ENCODE measurements at places on chromosomes 1 and 21.

DNA sequence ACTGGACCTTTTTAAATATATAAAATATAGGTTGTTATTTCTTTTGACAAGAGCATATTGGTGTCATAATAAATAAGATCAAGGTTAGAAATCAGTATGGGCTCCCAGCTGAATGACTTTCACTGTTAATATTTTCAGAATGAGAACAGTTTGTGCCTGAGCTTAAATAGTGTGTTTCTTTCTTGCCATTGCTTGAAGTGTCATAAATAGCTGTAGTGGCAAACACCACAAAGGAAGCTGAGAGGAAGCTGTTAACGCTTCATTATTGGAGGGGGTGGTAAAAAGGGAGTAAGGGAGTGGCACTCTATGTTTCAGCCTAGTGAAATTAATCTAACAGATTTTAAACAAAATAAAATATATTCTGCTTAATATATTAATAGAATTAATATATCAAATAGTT, 1089.8 kb upstream of the NCAM2 start:
- DNase-seq: no peak

DNA sequence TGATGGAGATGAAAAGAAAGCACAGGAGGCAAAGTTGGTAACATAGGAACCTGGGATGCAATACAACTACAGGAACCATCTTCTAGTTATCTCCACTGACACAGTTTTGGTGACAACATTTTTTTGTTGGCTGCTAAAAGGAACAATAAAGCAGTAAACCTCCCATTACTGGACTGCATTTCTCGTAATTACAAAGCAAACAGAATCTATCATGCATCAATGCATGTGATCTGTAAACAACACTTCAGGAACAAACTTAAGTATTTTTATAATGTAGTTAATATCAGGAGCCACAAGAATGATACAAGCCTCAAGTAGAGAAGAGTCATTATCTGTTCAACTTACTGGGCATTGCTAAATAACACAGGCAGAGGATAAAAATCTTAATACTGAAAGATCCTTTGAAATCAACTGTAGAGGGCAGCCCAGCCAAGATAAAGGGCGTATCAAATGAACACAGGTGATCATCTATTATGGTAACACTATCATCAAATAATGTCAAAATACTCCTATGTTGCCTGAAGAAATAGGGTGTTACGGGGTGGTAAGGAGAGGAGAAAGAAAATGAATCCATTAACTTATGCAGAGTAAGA, 193.3 kb downstream of the EIF4G3 start:
- DNase-seq: no peak

- no peak for DNase-seq
Observed at GRCh38 chr1:117014209-117014608, 12.6 kb downstream of the CD101 start.

DNA sequence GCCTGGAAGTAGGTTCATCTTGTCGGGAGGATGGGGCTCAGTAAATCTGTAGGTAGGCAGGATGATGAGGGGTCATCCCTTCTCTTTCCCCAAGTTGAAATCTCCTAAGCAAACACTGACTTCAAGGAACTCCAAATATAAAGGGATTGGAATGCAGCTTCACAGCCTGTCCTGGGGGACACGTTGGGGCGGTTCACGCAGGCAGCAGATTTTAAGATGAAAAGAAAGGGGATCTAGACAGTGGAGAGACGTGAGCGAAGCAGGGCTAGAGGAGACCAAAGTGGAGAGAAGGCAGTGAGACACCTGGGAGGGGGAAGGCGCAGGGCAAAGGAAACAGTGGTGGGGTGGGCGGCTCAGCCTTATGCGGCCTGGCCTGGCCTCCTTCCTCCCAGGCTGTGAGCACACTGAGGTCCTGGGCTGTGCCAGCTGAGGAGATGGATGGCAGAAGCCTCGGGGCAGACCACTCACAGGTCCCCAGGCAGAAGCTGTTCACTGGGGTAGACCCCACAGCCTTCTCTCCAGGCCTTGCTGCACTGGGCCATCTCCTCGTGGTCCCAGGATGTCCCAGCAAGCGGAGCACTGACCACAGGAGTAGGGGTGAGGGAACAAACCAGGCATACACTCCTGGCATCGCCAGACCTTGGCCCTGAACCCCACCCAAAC, 51.7 kb downstream of the TOR1AIP2 start:
- DNase-seq: no peak

- no peak for DNase-seq
Observed at GRCh38 chr1:92125204-92125603, 45.1 kb downstream of the BTBD8 start.

DNA sequence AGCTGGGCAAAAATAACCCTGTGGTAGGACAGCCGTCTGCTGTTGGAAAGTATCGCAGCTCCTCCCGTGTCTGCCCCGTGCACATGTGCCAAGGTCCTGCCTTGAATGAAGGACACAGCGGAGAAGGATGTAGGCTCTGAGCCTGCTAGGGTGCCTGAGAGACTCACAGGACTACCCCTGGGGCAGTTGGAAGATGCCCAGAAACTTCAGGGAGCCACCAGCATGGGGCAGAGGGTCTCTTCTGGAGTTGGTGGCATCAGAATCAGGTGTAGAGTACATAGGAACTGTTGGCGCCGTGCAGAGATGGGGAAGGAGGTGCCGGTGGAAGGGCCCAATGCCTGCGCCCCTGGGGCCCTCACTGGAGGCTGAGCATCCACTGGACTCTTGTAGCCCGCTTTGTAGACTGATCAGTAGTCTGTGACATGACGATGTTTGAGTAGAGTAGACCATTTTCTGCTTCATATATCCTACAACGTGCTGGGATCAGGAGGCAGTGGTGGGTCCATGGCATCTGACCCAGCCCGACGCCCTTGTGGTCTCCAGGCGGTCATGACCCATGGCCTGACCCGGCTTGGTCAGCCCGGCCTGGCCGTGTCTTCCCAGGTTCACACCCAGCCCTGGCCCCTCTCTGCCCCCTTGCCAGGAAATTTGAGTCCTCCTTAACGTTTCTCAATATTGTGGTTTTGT, 5.3 kb upstream of the C1orf174 start:
- no peak for DNase-seq

DNA sequence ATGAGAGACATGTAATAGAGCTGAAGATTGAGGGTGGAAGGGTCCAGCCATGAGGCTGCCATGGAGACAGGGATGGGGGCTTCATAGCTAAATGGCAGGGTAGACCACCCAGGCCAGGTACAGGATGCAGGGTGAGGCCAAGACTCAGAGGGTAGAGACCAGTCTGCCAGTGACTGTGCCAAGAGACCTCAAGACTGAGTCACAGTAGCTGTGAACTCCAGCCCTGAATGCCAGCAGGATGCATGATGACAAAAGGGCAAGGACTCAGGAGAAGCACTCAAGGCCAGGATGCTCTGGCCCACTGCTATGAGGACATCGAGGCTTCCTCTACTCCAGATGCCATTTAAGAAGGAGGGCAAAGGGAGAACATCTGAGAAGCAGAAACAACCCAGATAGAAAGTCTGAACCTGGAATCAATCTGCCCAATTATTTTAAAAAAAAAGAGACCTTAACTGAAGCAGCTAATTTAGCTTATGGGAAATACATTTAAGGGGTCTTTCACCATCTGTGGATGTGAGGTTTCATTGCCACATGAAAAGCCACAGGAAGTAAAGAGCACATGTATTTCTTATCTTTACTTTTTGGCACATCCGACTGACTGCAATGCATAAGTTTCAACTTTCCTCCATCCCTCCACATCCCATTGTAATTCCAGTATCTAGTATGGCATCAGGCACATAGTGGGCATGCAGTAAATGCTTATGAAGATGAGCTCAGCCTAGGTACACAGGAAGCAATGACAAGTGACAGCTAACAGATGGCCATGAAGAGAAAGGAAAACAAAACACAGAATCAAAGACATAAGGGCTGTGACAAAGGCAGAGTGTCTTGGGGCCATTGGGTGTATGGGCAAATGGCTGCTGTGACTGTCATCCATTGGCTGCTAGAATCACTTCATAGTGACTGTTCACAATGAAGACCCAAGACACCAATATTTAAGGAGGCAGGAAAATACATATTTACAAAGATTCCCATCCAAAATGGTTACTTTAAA, 40.2 kb downstream of the SUSD4 start:
- DNase-seq: no peak

- DNase-seq: peak; percentile 86
Observed at GRCh38 chr1:50873458-50874187, 86.4 kb downstream of the FAF1 start.

GRCh38 chr21:34887725-34888568, 161.2 kb downstream of the RUNX1 start:
- peak; percentile 76 for DNase-seq

GRCh38 chr1:206114692-206115640, 2.2 kb downstream of the AVPR1B start:
- no peak for DNase-seq

DNA sequence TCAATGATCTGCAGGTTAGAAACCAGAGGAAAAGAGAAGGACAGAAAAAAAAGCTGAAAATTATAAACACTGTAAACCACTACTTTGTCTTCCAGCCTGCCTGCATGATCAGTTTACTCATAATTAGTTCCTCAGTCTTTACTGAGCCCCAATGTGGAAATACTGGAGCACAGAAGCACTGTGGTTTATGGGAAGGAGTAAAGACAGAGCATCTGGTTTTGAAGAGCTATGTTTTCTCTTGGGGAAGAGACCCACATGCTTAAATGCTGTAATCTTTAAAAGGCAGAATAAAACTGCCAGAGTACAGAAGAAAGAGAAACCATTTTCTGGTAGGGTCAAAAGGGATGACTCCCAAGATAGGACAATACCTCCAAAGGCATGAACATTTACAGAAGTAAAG, 159.0 kb upstream of the ZNHIT6 start:
- DNase-seq: no peak

DNA sequence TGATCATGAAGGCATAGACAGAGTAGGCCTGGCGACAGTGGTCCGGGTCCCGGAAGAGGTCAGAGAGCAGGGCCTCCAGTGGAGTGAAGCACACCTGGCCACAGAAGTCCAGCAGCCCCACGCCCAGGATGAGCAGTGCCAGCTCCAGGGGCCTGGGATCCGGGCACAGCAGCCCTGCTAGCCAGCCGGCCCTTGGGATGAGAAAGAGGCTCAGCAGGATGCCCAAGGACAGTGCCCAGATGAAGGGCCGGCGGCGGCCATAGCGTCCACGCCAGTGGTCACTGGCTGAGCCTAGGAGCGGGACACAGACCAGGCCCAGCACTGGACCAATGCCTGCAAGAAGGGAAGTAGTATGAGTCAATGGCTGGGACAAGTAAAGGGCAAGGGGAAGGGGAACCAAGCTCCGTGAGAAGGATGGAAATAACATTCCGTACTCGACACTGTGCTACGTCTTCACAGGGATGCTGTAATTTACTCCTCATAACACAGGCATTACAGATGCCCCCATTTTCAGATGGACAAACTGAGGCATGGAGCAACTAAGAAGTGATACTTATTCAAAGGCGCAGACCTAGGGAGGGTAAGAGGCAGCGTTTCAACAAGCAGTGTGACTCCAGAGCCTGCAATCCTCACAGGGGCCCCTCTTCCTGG, 16.9 kb downstream of the SLC45A3 start:
- DNase-seq: no peak

DNA sequence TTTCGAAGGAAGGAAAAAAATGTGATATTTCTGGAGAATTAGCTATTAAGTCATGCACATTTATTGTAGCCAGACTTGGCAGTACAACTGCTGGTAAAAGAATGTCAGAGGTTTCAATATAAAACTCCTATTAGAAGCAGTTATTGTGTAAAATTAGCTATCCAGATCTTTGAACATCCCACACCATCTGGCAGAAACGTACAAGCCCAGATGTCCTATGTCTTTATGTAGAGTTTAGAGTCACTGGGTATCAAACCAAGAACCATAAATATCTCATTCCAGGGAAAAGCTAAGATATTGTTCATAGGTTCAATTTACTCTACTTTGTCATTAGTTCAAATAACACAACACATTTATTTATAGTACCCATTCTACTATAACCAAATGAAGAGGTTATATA, 31.4 kb downstream of the OLFM3 start:
- DNase-seq: no peak

DNA sequence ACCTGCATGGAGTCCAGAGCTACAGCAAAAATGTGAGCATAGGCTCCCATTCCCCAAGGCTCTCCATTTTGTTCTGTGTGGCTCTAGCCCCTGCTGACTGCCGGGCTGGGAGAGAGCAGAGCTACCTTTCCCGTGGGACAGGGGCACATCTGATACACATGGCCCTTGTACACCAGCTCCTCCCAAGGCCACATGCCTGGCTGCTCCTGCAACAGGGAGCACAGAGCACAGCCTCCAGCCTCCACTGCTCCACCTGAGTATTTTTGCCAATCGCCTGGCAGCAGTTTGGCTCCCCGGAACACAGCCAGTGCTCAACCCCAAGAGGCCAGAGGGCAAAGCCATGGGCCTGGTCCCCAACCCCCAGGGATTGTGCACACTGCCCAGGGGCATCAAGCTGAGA, 146.5 kb downstream of the CHD1L start:
- no peak for DNase-seq

GRCh38 chr1:1990222-1990621, 13.4 kb downstream of the CFAP74 start:
- no peak for DNase-seq

DNA sequence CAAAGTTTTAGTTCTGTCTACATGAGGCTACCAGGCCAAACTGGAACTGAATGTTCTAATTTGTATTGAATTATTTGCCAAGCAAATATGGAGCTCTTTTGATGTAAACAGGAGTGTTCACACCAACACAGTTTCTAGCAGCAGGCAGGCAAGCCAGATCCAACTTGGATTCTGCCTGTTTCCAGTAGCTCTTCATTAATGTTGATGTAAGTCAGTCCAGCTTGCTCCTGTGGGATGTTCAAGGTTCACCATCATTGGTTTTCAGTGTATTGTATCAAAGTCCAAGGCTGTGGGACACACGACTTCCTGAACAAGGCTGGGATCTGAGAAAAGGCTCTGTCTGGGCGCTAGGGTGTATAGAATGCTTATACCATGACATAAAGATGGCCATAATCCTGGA, 68.1 kb downstream of the PAPPA2 start:
- no peak for DNase-seq

GRCh38 chr1:20376880-20377494, 86.3 kb downstream of the VWA5B1 start:
- peak; percentile 28 for DNase-seq

DNA sequence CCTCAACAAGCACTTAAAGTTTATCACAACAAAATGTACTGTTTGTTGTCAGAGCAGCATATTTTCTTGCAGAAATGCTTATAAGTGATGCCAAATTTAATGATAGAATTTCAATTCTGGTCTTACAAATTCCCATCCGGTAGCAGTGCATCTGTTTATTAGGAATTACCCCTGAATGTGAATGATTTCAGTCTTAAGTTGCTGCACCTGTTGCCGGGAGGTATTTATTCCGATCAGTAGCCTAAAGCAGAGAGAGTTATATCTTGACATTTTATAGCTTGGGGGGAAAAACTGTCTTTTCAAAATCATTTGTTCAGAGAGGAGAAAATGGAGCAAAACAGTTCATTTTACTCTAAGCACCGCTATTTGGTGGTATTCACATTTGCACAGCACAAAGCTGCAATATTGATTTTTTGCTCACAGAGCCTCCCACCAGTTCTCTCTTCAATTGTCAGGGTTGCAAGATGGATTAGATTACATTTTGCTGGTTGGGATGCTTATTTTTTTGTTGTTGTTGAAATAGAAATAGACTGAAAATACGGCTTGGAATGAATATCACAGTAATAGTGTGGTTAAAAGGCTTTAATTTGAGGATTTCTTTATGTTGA, 98.6 kb downstream of the ADGRL2 start:
- no peak for DNase-seq

GRCh38 chr1:27099587-27100334, 55.2 kb downstream of the SLC9A1 start:
- DNase-seq: no peak

GRCh38 chr1:211951856-211952255, 83.5 kb downstream of the INTS7 start:
- DNase-seq: no peak

GRCh38 chr1:67535474-67535873, 105.3 kb upstream of the SERBP1 start:
- peak; percentile 11 for DNase-seq

All from T47D (cell line).